ENCODE measurements at places on chromosomes 2 and 18.

DNA sequence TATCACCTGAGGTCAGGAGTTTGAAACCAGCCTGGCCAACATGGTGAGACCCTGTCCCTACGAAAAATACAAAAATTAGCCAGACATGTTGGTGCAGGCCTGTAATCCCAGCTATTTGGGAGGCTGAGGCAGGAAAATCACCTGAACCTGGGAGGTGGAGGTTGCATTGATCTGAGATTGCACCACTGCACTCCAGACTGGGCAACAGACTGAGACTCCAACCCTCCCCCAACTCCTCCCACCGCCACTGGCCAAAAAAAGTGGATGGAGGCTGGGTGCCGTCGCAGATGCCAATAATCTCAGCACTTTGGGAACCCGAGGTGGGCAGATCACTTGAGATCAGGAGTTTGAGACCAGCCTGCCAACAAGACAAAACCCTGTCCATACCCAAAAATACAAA is 10.1 kb upstream of the SPIRE1 start:
- no peak for DNase-seq

GRCh38 chr2:23385748-23386338 is 864 bp downstream of the KLHL29 start:
- DNase-seq, result no peak

GRCh38 chr2:467543-467891 is 179.6 kb upstream of the ALKAL2 start:
- no peak for DNase-seq

DNA sequence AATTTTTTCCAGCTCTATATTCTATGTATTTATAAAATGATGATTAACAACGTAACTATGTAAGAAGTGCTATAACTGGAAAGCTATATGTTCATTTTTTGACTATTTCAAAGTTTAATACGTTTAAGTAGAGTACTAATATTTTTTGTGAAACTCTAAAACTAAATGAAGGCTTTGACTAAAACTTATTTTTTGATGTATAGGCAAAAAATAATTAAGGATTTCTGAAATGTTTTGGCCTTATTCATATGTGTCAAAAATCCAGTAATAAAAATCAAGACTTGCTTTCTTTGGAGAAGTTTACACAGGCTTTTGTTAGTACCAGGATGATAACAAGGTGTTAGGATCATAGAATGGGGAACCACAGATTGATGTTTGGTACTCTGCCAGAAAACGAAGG is 58.2 kb upstream of the ZEB2 start:
- DNase-seq, result no peak

DNA sequence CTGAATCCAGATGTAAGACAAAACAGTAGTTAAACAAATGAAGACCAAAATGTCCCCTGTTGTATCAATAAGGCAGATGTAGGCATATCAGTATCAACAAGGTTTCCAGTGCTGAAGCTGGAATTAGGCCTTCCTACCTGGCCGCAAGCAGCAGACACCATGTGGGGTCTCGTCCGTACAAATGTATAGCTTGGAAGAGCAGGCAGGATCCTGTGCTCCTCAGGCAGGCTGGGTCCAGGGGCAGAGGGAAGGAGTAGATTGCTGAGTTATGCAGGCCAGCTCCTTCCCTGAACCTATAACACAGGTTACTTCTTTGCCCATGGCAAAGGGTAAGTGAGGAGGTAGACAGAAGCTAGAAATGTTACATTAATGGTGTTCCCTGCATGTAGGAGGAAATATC is 23.5 kb downstream of the NTSR2 start:
- no peak for DNase-seq

- DNase-seq, result no peak
Measured at GRCh38 chr2:226644399-226644865, 155.2 kb downstream of the IRS1 start.

- DNase-seq, result no peak
Measured at GRCh38 chr2:28185891-28186290, 206.8 kb upstream of the FOSL2 start.

DNA sequence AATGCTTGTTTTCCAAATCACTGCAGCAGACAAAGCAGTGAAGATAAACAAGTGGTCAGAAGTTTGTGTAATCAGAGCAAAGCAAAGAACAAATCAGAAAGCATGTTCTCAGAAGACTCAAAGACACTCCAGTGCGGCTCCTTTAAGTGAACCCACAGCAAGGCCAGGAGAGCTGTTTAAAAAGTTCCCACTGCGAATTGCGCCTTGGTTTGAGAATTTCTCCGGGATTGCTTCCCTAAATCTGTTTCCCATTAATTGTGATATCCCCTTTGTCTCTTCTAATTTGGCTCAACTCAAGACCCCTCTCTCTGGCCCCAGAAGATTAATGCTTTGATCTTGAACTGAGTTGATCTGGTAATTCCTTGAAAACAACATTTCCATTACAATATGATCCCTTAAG is 122.4 kb upstream of the BCL2L11 start:
- DNase-seq, result no peak

GRCh38 chr2:136131961-136132824 is 14.2 kb upstream of the CXCR4 start:
- DNase-seq, result peak; percentile 90

DNA sequence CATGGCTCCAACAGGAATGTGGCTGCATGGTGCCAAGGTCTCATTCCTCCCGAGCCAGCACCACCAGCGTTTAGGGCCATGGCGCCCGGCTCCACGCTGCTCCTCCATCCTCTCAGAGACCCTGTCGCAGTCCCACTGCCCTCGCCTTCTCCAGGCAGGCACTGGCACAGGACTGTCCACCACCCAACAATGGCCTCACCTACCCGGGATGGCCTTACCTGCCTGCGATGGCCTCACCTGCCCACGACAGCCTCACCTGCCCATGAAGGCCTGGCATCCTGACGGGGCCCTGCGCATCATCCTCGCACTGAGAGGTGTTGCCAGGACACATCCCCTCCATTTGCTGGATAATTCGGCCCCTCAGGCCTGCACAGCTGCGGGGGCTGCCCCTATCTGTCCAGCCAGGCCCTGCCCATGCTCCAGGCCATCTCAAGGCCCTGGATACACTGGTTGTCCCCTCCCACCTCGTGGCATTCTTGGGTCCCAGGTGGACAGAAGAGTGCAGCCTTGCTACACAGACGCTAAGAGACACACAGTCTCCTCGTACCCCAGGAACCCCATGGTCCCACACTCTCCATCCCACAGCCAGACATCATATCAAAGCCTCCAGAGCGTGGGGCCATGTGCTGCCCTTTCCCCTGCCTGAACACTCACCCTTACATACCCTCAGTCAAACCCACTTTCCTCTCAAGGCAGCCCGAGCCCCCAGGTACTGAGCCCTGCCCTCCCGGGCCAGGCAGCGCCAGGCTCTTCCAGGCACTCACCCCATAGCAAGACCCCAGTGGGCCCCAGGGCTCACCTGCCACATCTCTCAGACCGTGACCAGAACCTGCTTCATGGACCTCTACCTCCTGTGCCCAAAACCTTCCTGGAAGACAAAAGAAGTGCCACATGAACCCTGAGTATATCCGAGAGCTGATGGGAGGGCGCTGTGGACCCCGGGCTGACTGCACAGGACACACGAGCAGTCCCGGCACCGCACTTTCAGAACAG is 268.6 kb downstream of the EIPR1 start:
- no peak for DNase-seq

GRCh38 chr2:146414456-146414855 is 1430.4 kb upstream of the ACVR2A start:
- no peak for DNase-seq
